Skeletal muscle cell (primary cell): ENCODE measurements at places on chromosomes 5 and 9.
A peak's percentile ranks its signal among the peaks of the same experiment; 100 is the strongest.

GRCh38 chr5:10315824-10316509, 8.3 kb upstream of the CMBL start:
- no peak for DNase-seq

GRCh38 chr5:153066281-153066680, 424.2 kb upstream of the GRIA1 start:
- DNase-seq = no peak

- peak; percentile 88 for DNase-seq
Observed at GRCh38 chr5:128241051-128241695, 157.6 kb downstream of the SLC12A2 start.

- no peak for DNase-seq
Observed at GRCh38 chr5:115627295-115627865, 1.5 kb upstream of the TMED7 start.

DNA sequence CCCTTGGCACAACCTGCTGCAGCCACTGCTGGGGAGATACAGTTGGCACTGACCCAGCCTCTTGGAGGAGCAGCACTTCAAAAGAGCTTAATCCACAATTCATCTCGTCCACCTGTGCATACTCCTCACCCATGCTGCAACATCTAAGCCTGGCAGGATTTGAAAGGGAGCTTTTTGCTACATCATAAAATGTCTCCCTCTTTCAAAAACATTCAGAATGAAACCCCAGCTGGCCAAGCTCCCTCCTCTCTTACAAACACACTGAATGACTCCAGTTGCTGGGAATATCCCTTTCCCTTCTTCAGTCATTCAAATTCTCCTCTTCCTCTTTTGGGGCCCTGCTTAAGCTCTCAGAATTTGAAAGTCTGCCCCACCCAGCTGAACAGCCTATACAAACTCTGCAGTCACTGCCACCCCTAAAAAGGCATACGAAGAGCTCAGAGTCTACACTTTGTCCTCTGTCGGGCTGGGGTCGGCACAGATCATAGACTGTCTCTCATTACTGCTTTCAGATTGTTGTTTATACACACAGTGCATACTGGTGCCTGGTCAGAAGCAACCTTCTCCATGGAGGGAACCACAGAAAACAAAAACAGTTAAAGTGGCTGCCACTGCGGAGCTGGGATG, 8.8 kb upstream of the C5orf15 start:
- DNase-seq = no peak

DNA sequence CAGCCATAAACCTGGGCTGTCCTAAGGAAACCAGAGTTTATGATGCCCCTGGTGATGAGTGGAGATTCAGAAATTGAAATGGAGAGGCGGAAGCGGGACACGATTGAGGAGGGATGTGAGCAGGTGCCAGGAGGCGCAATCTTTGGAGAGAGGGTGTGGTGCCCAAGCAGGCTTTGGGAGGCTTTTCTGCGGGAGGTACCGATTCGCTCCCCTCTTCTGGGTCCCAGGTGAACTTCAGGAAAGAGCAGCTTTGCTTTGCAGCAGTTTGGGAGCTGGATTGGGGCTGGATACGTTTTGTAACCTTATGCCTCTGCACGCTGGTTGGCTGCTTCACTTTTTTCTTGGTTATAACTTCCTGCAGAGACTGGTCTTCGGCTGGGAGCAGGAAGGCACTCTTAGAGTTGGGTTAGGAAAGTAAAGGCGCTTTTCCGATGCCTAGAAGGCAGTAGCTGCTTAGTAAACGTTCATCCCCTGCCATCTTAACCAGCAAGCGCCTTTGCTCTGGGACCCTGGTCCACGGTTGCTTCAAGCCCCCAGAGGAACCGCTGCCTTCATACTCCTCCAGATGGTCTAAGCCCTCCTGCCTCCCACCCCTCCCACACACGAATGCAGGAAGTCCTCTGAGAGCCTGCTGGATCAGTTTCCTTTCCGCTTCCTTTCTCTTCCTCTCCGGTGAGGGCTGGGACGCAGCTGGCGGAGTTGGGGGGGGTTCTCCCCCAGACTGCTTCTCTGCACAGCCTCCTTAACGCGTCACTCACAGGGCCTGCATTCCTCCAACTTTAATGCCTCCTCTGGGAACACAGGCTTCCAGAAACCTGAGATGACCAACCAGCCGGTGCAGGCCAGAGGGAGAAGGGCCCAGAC, 15.2 kb upstream of the NEK6 start:
- DNase-seq = peak; percentile 79

DNA sequence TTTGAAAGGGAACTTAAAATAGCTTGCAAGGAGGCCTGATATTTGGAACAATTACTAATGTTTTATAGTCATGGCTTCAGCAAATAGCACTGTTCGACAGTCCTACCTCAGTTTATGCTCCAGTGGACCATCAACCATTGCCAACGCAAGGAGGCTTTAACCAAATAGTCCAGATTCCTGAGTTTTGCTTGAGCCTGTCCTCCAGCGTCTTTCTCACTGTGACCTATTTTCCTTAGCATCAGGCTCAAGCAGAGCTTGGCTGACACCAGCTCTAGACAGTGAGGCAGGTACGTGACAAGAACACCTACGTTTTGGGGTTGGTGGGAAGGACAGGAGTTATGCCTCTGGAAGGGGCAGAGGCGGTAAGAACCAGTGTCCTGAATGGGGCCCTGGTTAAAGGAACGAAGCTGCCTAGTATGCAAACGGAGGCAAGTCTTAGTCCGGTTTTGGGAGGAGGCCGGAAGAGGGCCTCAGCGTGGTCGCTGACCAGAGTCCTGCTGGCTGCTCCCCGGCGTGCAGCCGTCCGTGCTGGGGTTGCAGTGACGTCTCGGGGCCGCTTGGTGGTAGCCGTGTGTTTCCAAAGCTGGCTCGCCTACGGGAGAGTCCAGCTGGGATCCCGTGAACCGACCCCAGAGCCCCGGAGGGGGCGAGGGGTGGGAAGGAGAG, 998 bp upstream of the FGF18 start:
- DNase-seq = peak; percentile 57

DNA sequence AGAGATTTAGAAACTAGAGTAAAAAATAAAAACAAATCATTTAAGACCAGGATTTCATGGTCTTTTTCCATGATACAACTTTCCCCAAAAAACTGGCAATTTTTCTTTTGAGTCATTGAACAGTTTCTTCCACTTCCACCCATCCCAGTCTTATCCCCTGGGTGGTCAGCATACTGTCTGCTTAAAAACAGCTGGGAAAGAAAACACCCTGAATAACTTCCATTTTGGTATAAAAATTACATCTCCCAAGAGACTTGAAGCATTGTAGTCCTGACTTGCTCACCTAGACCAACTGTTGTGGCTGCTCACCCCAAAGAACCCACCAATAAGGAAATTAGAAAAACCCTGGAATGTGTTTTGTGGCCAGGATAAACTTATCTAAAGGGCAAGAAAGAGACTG, 731.3 kb downstream of the NR2F1-AS1 start:
- DNase-seq = no peak

DNA sequence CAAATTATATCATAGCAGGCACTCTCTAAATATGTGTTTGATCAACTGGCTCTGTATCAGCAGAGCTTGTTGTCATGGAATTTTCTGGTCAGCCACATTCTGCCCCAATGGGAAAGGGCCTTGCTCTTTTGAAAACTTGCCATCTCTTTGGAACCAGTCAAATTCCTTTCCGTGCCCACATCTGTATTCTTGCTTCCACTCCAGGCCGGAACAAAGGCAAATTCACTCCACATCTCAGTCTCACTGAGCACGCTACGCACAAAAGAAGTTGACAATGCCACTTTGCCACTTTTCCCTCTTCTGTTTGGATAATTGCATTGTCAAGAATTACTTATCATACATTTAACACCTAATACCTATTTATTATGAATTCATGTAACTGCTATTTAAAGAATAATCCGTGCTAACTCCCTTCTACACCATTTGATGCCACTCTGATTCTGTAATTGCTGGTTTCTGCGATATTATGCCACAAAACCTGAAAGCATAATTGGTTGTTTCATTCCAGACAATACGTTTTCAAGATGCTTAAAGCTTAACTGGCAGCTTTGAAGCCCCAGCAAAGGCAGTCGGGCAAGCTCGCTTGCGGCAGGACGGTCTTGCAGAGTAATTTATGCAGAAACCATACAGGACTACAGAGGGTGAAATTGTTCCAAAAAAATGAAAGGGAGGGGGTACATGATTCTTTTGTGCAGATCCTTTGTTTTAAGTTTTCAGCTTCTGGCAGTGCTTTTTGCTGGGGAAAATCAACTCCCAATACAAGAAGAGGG, 277.7 kb downstream of the MSX2 start:
- no peak for DNase-seq

DNA sequence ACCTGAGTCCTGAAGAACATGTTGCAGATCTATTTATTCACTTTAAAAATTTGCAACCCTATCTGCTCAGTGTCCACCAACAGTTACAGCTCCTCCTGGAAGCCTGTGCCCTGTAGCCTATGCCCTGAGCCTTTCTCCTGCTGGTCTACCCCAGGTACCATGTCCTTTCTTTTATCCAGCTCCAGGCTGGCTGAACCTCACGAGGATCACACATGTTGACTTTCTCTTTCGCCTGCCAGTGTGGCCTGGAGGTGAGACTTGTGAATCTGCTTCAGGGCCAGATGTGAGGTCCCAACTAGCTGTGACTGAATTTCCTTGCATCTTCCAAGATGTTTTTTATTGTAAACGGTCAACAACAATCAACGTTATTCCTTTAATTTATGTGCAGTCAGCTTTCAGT, 70.7 kb downstream of the GDNF start:
- no peak for DNase-seq

- DNase-seq = no peak
Observed at GRCh38 chr9:129839324-129840023, 4.2 kb downstream of the USP20 start.
